ENCODE measurements at places on chromosomes 1 and 21.

DNA sequence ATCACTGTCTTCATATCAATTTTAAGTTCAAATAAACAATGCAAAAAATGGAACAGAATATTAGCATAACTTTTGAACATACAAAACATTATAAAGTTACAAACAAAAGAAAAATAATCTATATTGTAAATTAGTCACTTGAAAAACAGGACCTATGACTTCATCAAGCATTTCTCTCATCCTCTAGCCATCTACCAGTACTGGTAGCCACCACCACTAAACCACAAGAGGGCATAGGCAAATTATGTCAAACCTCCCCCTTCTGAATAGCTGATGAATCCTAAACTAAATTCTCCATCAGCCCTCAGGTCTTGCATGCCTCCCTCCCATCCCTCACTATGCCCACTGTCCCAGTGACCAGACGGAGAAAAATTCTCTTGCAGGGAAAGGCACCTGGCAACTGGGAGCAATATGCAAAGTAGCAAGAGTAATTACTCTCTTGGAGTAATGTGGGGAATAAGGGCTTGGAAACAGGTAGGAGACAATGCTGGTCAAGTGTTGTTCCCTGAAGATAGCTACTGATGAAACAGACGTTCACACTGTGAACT, 37.1 kb downstream of the SSX2IP start:
- no peak for DNase-seq

DNA sequence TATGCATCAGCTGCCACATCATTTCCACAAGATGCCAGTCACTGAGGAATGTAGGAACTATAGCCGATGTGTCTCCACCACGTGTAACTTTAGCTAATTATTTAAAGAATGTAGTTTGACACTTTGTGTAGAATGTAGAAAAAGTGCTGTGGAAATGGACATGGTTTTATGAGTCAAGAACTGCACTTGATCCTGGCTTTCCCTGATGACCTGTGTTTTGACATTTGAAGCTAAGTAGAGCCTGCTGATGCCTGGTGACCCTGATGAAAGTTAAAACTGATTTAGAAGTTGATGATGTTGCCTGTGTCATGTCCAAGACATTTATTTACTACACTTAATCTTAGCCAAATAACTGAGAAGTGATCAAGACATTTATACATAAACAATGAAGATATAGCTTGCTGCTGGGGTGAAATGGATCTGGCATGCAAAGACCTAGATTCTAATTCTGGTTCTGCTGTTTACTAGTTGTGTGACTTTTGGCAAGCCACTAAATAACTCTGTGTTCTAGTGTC, 4.4 kb upstream of the OSBPL9 start:
- DNase-seq: no peak

GRCh38 chr1:113252166-113252565, 138.1 kb upstream of the MAGI3 start:
- DNase-seq: no peak

- DNase-seq: no peak
Observed at GRCh38 chr1:37537378-37537777, 16.7 kb downstream of the SNIP1 start.

DNA sequence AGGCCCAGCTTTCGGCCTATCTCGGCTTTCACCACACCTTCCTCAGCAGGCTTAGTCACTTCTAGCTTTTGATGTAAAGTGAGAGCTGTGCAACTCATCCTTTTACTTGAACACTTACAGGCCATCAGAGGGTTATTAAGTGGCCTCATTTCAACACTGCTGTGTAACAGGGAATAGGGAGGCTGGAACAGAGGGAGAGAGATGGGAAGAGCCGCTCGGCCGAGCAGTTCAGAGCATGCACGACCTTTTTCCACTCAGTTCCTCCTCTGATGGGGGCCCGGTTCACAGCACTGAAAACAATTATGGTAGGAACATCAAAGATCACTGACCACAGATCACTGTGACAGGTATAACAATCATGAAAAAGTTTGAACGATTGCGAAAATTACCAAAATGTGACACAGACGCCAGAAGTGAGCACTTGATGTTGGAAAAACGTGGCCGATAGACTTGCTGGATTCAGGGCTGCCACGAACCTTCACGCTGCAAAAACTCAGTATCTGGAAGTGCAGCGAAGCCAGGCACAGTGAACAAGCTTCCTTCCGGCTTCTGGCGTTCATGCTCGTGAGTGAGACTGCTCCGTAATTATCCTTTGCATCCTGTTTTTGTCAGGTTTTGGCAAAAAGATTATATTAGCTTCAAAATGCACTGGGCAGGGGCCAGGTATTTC, 28.6 kb downstream of the AGPAT3 start:
- no peak for DNase-seq

DNA sequence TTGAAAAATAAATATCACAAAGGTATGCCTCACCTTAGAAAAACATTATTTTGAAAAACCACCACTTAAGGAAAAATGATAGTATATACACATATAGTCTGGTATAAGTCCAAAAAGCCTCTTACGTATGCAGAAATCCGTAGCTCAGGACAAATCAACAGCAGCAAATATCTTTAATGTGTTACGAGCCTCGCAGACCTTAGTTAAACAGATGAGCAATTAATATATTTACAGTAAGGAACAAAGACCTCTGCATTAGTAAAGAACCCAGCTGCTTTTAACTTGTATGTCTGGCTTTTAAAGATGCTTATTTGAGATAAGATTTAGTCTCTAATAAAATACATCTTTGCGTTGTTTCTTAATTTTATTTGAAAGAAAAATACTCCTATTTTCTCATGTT, 79.9 kb upstream of the CHRM3 start:
- DNase-seq: no peak
